ENCODE measurements at places on chromosomes 1 and 21.

DNA sequence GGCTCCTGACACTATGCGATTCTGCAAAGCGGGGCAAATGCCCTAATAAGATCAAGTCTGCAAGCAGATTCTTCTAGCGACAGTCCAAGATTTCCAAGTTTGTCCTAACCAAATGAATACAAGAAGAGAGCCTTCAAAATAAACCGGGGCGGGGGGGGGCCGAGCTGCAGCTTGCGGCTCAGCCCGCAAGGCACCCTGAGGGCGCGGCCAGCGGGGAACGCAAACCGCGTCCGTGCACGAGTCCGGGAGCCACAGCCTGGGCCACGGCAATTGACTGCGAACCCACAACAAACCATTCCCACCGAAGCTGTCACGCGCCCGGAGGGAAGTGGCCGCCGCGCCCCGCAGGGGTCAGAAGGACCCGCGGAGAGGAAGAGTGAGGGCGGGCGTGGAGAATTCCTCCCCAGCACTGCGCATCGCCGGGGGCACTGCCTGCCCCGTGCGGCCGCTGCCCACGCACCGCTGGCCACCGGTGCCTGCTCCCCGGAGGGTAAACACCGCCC, 687 bp downstream of the TGFBR3 start:
- DNase-seq = no peak

DNA sequence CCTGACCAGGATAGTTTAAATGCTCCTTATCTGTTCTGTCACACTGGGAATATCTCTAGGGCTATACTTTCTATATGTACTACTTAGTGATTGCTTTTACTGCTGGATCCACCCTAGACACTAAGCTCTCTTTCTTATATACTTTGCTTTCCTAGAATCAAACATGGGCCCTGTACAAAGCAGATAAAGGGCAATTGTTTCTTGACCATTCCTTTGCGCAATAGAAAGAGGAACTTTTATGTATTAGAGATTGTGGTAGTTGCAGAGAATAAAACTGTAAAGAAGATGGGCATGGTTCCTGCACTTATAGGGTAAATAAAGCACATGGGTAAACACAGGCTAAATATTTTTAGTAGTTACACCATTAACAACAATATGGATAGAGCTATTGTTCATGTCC, 58.8 kb downstream of the ATP6V1G3 start:
- DNase-seq = no peak

DNA sequence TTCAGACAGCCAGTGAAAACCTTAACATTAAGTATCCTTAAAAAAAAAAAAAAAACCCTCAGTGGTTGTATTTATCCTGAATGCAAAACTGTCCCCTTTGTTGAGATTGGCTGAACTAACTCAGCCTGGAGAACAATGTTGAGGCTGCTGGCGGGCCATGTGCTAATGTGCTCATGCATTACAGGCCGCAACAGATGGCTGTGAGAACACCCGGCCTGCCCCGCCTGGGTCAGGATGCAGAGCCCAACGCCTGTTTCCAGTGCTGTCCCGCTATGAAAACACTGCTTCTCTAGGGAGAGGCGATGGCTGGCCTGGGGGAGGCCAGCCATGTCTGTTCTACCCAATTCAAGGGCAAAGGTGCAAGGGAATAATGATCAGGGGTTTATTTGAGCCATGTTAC, 13.8 kb downstream of the OLIG2 start:
- DNase-seq = no peak

- no peak for DNase-seq
Observed at GRCh38 chr1:198278943-198279342, 122.1 kb downstream of the NEK7 start.

DNA sequence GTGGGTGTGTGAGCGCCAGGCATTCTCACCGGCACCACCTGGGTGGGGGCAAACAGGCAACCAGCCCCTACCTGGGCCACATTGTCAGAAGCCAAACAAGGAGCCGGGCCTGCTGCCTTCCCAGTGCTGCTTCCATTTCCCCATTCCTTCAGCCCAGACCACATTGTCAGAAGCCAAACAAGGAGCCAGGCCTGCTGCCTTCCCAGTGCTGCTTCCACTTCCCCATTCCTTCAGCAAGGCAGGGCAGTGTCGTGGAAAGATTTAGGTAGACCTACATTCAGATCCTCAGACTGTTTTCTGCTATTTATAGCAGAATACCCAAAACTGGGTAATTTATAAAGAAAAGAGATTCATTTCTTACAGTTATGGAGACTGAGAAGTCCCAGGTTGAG, 47.0 kb upstream of the EFHD2 start:
- DNase-seq = no peak

All from activated CD4-positive, CD25-positive, alpha-beta regulatory T cell (primary cell).